ENCODE measurements at places on chromosomes 6 and 20. TPM values are rescaled to one million over a fixed set of nuclear protein-coding genes. Genes with fewer than 3 reads are reported as not detected.
A peak's percentile ranks its signal among the peaks of the same experiment; 100 is the strongest.

Gene GMNN
- total RNA-seq = 10.0 TPM

Gene C6orf141
- 2.1 TPM for total RNA-seq

Gene DAAM2
- total RNA-seq = 34.6 TPM

Gene MLIP
- 0.20 TPM for total RNA-seq

Gene SRSF12
- not detected for total RNA-seq

Gene MROH8
- 1.5 TPM for total RNA-seq

Gene CENPW
- 5.1 TPM for total RNA-seq

Gene DIDO1
- total RNA-seq = 55.5 TPM

GRCh38 chr6:129966125-129966524, 52.3 kb upstream of the L3MBTL3 start:
- no peaks in the 10 kb centered on the region for H3K36me3 ChIP-seq
- no peak overlapping the region for H3K27ac ChIP-seq
- DNase-seq = no peak
- no peaks in the 10 kb centered on the region for H3K27me3 ChIP-seq

DNA sequence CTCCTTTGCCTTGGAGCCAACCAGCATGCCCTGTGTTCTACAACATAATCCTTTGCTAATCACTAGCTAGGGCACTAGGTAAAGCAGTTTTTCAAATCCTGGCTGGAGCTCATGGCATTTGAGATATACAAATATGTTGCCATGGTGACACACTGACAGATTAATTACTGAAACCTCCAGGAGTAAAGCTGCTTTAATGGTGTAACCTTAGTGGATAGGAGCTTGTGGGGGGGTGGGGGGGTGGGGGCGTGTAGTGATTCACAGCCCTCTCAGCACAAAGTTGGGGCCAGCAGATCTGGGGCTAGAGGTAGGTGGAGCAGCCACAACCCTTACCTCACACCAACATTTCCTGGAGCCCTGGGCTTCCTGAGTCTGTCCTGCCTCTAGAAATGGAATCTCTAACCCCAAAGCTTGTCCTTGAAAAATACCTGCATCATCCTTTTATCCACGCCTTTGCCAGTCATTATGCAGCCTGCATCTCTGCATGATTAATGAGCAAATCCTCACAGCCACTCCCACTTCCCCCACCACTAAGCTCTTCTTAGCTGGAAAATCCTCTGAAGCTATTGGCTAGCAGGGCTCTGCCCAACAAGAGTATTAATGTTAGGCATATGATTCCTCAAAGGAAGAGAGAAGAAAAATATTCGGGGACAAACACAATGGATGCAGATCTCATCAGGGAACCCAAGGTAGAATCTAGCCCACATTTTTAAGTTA, 84.5 kb upstream of the PRND start:
- H3K4me3 ChIP-seq = no peak overlapping the region

DNA sequence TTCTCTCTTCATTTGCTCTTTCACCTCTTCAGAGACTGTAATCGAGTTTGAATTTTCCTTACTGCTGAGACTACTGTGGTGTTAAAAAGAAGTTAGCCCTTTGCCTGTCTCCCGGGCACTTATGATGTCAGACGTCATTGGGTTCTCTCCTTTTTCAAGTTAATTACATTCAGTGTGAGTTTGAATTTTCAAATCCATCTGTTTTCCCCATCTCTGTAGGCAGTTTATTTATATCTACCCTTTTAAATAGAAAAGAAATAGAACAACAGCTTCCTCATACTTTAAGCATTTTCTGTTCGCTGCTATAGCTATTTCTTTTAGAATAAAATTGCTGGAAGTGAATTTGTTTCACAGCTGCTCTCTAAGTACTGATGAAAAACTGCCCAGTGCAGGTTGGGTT, 81.4 kb downstream of the MCHR2 start:
- no peaks in the 10 kb centered on the region for H3K4me1 ChIP-seq
- H3K4me3 ChIP-seq = no peak overlapping the region
- no peaks in the 10 kb centered on the region for H3K36me3 ChIP-seq
- no peak for DNase-seq

GRCh38 chr6:73515204-73515655, 5.6 kb downstream of the EEF1A1 start:
- H3K36me3 ChIP-seq = peaks cover 62% of the 10 kb centered on the region
- peak overlapping the region; percentile 8 for H3K27ac ChIP-seq
- H3K4me3 ChIP-seq = no peak overlapping the region
- peaks cover 36% of the 10 kb centered on the region for H3K4me1 ChIP-seq
- no peaks in the 10 kb centered on the region for H3K27me3 ChIP-seq
- no peak for DNase-seq

DNA sequence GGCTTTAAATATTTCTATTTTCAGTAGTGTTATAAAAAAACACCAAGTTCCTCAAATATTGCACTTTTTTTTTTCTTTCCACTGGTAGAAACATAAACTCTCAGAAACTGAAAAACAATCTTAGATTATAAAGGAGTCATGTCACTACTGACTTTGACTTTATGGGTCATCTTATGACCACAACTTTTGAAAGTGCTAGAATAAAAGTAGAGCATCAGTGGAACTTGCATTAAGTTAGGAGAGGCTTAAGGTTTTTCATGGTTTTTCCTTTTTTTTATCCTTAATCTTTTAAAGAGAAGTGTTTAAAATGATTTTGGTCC, 56.6 kb upstream of the SUPT3H start:
- H3K4me1 ChIP-seq = peaks cover 36% of the 10 kb centered on the region
- no peaks in the 10 kb centered on the region for H3K36me3 ChIP-seq
- no peak for DNase-seq
- H3K27ac ChIP-seq = no peak overlapping the region

GRCh38 chr6:33187809-33188208, 4.5 kb downstream of the COL11A2 start:
- no peak overlapping the region for H3K4me3 ChIP-seq
- peaks cover 10% of the 10 kb centered on the region for H3K4me1 ChIP-seq
- H3K27ac ChIP-seq = no peak overlapping the region
- peaks cover 19% of the 10 kb centered on the region for H3K27me3 ChIP-seq
- H3K36me3 ChIP-seq = no peaks in the 10 kb centered on the region

- H3K27me3 ChIP-seq = no peaks in the 10 kb centered on the region
- no peaks in the 10 kb centered on the region for H3K4me1 ChIP-seq
- DNase-seq = no peak
- no peak overlapping the region for H3K27ac ChIP-seq
Observed at GRCh38 chr6:113271437-113271836, 585.7 kb upstream of the MARCKS start.

All from upper lobe of right lung (tissue), 1 donor.